ENCODE measurements at places on chromosomes 12 and 14.

DNA sequence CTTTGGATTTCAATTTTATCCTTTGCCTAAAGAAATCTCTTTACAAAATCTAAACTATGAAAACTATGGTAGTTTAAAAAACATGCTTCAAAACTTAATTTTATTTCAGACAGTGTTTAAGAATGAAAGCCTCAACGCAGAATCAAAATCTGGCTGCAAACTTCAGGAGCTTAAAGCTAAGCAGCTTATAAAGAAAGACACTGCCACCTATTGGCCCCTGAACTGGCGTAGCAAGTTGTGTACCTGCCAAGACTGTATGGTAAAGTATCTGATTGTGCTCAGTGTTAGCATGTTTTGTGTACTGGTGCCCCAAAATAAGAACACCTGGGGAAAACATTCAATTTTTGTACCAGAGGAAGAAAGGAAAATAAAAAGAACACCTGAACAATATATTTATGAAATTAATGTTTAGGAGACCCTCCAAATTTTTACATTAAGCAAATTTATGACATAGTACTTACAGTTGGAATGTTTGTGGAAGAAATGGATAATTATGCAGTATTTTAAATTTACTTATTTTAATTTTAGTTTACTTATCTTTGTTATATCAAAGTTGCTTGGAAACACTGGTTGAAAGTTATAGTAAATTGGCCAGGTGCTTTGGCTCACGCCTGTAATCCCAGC, 12.2 kb downstream of the UBR7 start:
- peak; percentile 59 for DNase-seq

DNA sequence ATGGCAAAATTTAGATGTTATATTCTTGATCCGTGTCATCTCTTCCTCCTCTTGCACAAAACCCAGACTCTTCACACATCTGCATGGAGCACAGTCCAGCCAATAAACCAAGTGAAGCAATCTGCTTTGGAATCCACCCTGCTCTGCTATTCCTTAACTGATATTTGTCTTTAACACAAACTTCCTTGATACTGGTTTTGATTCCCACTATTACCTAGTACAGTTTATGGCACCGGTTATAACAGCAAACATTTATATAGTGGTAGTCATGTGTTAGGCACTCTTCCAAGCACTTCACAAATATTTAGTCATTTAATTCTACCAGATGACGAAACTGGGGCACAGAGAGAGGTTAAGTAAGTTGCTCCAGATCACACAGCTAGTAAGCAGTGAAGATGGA, 12.5 kb downstream of the STYK1 start:
- peak; percentile 44 for DNase-seq

GRCh38 chr12:5794156-5794555, 150.9 kb downstream of the ANO2 start:
- DNase-seq, result no peak

DNA sequence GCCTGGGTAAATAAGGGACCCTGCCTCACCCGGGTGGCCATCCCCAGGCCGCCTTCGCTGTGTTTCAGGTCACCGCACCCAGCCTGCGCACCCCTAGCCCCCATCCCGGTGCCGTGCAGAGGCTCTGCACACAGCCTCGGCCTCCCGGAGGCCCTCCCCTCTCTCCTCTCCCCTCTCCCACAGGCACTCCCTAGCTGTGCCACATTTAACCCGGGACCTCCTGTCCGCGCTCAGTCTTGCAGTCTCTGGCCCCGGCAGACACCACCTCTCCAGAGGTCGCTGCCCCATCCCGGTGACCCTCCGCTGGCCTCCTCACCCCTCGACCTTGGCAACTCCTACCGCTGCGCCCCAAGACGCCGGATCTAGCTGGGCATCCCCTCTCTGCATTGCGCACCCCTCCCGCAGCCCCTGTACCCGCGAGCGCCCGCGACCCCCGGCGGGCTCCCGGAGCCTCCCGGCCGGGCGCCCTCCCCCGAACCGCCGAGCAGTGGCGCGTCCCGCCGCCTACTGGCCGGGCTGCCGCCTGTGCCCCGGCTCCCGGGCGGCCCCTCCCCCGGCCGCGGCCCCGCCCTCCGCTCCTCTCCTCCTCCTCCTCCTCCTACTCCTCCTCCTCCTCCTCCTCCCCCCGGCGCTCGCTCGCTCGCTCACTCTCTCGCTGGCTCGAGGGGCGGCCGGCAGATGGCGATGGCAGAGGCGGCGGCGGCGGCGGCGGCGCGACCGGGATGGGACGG, 120.7 kb downstream of the AACS start:
- DNase-seq, result peak; percentile 74

- DNase-seq, result no peak
Measured at GRCh38 chr14:99137001-99137700, 134.8 kb downstream of the BCL11B start.

All from fibroblast of gingiva (primary cell).